ENCODE measurements at places on chromosomes 2 and 18.

- DNase-seq = no peak
These were observed 44.5 kb downstream of the RPE start for GRCh38 chr2:210046851-210047500.

DNA sequence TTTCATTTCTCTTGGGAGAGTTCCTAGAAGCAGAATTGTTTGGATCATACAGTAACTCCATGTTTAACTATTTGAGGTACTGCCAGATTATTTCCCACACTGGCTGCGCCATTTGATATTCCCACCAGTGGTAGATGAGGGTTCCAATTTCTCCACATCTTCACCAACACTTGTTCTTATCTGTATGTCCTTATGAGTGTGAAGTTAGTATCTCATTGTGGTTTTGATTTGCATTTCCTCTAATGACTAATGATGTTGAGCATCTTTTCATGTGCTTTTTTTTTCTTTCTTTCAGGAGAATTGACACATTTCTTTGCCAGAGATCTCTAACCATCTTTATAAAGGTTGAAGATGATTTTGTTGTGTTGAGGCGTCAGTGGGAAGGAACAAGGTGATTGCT is 4.1 kb upstream of the MGAT5 start:
- no peak for DNase-seq

DNA sequence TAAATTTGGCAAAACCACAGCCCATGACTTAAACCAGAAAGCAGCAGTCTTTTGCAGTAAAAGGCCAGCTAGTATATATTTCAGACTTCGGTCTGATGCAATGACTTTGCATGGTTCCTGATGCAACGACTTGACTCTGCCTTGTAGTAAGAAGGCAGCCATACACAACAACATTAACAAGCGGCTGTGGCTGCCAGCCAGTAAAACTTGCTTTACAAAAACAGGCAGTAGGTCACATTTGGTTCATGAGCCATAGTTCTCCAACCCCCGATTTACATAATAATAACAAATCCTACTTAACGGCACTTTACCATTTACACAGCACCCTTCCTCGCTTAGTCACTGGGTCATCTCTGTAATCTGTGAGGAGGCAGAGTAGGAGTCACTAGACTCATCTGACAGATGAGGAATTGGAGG is 410.3 kb downstream of the LRATD1 start:
- peak; percentile 89 for DNase-seq

GRCh38 chr2:18987592-18988073 is 370.8 kb downstream of the OSR1 start:
- peak; percentile 95 for DNase-seq

DNA sequence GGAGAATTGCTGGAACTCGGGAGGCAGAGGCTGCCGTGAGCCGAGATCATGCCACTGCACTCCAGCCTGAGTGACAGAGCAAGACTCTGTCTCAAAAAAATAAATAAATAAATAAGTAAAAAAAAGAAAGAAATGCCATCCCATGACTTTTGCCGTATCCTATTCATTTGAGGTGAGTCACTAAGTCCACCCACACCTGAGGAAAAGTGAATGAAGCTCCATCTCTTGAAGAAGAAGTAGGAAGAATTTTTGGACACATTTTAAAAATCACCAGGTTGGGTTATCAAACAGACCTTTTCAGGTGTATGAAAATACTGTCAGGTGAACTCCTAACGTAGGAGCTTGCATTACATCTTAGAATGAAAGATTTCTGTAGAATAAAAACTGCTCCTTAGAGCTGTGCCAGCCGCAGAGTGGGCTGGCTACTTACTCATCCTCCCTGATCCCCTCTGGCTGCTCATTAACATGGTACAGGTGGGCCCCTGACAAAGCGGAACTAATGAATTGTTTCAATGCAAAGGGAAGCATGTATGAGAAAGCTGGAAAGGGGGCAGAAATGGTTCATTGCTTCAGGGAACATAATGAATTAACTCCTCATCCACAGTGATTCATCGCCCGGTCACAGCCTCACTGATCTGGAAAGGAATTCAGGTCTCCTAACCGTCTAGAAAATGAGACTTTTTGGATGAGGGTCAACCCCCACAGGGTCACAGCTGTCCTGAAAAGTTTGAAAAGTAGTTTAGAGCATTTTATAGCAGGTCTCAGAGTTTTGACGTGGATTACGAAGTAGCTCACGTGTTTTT is 191.4 kb downstream of the SPP2 start:
- peak; percentile 62 for DNase-seq

- no peak for DNase-seq
These were observed 74.7 kb downstream of the PRKCE start for GRCh38 chr2:45726188-45726587.

DNA sequence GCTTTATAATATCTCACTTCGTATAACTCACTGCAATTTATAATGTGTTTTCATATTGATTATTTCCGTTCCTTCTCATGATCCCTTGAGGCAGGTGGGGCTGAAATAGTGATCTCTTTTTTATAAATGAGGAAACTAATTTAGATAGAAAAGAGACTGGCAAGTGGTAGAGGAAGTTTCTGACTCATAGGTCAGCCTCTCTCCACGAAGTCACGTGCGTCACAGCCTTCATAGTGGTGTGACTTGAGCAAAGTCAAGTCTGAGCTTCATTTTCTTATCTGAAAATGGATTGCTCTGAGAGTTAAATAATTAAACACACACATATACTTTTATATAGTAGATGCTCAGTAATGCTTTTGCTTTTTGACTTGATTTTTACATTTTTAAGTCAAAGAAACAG is 19.9 kb downstream of the ABCG5 start:
- DNase-seq = peak; percentile 21

GRCh38 chr18:79572848-79573451 is 106.7 kb upstream of the CTDP1 start:
- DNase-seq = no peak

DNA sequence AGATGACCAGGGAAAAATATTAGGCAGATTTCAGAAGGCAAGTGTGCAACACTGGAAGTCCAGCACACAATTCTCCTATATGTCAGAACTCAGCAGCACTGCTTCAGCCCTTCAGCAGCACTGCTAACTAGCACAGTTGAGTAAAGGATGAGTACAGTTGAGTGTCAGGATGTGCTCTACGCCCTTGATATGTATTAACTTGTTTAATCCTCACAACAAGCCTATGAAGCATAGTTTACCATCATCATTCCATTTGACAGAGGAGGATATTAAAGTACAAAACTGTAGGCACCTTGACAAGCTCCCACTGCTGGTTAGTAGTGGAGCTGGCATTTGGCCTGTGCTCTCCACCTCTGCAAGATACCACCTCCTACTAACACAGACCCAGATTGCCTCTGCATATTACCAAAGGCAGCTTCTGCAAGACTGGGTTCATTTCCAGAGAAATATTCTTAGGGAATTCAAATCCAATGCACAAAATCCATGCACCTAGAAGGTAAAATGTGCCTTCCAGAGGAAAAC is 230.8 kb downstream of the ANAPC1 start:
- no peak for DNase-seq

DNA sequence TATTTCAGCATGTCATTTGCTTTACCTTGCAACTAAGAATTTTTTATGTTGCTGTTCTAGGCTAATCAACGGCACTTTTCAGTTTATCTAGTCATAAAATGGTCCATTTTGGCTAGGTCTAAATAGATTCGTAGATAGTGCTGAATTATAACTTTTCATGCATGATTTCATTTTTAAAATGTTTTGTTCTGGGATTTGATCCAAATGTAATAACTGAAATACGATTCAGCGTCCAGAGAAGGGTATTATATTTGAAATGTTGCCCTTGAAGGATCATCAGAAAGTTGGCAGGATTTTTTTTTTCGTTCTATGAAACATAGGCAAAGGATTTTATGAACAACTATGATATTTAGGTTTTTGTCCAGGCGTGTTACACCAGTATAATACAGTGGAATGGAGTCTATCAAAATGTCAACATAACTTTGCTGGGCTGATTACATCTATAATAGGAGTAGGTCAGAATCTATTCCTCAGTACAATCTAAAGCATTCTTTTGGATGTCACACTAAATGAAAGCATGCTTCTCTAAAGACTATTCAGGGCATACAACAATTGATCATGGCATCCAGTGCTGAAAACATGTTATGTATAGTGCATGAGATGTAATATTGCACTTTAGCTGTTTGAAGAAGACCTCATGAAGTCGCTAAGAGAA is 24.8 kb downstream of the TTC27 start:
- DNase-seq = peak; percentile 31

DNA sequence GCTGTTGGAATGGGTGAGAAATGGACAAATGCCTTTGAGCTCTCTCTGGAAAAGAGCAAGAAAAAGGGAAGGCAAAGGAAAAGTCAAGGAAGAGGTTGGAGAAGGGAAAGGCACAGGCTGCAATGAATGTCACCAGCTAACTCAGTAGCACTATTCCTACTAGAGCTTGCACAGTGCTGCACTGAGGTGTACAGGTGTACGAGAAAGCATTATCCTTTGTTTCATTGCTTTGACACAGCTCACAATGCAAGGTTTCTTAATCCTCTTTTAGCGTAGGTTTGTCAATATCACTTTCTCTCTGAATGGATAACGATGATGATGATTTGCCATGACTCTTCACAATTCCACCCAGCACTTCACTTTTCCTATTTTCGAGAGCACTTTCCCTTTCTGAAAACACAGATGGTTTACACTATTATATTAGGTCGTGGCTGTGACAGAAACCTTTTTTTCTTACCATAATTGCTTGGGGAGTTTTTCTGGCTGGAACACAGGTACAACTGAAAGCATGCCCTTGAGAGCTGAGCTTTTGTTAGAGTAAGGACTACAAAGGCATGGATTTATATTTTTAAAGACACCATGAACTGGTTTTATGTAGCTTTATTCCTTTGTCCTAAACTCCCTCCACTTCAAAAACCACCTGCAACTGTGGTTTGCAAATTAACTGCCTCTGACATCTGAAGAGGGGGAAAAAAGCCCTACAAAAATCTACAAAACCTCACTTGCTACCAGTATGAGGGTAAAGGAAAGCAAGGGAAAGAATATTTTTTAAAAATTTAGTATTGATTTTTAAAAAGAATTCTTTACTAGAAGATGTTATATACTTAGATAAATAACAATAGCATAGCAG is 265.5 kb downstream of the TGIF1 start:
- no peak for DNase-seq

GRCh38 chr2:240467149-240467642 is 31.7 kb downstream of the GPC1 start:
- no peak for DNase-seq

DNA sequence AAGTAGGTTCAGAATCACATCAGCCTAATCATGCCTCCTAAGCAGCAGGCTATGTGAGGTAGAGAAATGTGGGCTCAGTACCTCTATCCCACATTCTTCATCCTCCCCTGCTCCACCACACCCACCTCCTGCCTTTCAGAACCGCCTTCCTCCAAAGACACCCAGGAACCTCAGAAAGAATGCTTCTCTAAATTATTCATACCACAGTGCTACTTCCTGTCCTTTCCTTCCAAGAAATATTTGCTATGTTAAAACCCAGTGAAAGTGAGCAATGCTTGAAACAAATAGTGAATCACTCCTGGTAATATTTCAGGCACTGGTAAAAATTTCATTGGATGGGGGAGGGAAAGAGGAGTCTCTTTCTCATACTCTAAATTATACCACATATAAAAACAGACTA is 24.0 kb upstream of the CREB1 start:
- DNase-seq = peak; percentile 80

GRCh38 chr2:65431421-65432226 is 775 bp downstream of the SPRED2 start:
- no peak for DNase-seq

DNA sequence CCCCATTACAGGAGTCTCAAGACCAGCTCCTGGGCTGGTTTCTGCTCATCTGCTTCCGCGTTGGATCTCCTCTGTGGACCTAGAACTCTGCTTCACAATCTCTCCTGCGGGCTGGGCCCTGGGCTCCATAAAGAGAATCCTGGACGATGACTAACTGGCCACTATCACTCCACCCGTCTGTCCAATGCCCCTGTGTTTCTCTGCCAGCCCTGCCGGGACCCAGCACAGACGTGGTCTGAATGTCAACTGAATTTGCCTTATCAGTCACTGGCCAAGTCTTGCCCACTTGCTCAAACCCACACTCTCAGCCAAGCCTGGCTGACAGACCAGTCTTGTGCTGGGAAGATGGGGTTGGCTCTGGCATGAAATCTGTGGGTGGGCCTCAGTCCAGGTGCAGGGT is 17.4 kb downstream of the KIF3C start:
- DNase-seq = no peak

DNA sequence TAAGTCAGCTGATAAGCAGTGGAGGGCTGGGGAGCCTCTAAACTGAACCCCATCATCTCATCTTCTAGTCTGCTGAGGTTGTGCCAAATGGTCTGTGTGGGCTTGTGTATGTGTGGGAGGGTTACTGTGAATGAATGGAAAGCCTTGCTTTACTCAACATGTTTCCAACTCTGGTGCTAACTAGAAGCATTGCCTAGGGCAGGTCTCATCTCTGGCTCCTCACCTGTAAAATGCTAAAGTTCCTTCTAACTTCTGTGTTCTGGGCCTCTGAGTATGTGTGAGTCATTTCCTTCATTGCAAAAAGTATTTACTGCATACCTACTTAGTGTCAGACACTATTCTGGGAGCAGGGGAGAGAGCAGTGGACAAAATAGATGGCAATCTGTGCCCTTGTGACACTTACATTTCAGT is 1.3 kb downstream of the LIPG start:
- no peak for DNase-seq

GRCh38 chr2:17667898-17668297 is 85.7 kb downstream of the SMC6 start:
- DNase-seq = peak; percentile 33

Measured in stromal cell of bone marrow (primary cell).